CD4-positive, alpha-beta T cell treated with Interferon gamma for 1 hour (primary cell): ENCODE measurements at places on chromosomes 7 and 10.

DNA sequence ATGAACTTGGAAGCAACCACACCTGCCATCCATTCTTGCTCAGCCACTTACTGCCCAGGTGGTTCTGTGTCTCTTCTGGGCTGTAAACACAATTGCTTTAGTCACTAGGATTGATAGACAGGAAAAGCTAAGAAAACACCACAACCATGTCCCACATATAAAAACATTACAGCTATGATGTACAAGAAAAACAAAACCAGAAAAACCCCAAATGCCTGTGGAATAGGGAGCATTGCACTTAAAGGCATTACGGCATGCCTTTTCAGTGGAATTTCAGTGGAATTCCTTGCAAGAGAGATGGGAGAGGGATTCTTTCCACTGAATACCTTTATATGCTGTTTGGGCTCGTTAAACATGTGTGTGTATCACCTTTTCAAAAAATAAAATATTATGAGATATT is 44.2 kb upstream of the GPR26 start:
- no peak for DNase-seq

- no peak for DNase-seq
These were observed 104.7 kb downstream of the ST8SIA6 start for GRCh38 chr10:17349717-17350116.

- no peak for DNase-seq
These were observed 16.7 kb downstream of the SHTN1 start for GRCh38 chr10:116988311-116988710.

DNA sequence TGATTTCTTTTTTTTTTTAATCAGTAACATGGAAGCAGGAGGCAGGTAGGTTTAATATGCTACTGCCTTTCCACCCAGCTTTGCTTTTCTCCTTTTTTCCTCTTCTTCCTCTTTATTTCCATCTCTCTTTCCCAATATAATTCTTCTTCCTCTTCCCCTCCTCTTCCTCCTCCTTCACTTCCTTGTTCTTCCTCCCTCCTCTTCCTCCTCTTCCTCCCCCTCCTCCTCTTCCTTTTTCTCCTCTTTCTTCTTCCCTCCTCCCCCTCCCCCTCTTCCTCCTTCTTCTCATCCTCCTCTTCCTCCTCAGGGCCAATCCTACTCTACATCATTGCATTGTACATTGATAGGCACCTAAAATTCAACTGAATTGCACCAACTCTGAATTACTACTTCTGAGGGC is 11.4 kb downstream of the ZNF503 start:
- DNase-seq, result no peak

DNA sequence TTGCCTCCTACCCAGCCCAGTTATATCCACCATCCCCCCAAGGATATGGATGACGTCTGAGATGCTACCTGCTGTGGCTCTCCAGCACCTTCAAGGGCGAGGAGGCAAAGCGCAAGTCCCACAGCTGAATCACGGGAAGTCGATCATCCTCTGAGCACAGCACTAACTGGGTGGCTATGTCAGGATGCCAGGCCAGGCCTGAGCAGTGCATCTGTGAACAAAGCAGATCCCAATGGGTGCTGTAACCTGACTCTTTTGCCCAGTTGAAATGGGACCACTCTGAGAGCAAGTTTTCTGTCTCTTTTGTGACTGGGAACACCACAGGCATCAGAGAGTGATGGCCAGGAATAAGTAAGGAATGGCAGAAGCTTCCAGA is 12.3 kb downstream of the SEC31B start:
- DNase-seq, result no peak
